ENCODE measurements at places on chromosomes 2 and 18. TPM values are rescaled to one million over a fixed set of nuclear protein-coding genes. Genes with fewer than 3 reads are reported as not detected.

DNA sequence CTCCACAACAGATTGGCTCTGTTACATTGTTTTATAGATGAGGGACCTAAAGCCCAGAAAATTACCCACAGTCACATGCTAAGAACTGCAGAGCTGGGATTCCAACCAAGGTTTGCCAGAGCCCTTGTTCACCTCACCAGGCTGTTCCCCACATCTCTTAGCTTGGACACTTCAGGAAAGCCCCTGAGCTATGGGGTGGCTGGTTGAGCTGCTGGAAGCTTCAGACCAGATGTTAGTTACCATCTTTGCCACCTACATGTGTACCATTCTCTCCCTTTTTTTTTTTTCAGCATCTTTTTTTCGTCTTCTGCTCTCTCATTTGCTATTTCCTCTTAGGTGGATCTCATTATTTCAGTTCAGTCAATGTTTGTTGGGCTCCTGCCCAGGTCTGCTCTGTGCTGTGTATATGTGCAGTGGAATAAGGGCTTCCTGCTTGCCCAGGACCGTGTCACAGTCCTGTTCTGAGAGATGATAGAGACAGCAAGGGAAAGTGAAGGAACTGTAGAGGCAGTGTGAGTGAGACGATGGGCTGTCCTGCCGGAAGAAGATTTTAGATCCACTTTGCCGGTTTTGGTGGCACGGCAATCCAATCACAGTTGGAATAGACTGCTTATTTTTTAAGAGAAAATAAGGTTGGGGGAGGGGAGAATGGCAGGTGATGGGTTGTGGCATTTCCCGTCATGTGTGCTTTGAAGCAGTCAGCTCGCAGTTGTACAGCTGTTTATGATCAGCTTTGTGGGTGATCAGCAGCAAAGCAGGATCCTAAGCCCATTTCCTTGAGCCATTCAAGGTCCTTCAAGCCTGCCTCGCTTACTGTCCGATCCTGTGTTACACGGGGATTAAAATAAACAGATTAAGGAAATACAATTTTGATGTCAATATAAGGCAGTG, 152.6 kb downstream of the RTN4 start:
- no peak for DNase-seq

- DNase-seq: no peak
Measured at GRCh38 chr2:239475161-239476028, 74.6 kb upstream of the HDAC4 start.

GRCh38 chr18:55886886-55887285, 298.9 kb upstream of the TCF4 start:
- no peak for DNase-seq

DNA sequence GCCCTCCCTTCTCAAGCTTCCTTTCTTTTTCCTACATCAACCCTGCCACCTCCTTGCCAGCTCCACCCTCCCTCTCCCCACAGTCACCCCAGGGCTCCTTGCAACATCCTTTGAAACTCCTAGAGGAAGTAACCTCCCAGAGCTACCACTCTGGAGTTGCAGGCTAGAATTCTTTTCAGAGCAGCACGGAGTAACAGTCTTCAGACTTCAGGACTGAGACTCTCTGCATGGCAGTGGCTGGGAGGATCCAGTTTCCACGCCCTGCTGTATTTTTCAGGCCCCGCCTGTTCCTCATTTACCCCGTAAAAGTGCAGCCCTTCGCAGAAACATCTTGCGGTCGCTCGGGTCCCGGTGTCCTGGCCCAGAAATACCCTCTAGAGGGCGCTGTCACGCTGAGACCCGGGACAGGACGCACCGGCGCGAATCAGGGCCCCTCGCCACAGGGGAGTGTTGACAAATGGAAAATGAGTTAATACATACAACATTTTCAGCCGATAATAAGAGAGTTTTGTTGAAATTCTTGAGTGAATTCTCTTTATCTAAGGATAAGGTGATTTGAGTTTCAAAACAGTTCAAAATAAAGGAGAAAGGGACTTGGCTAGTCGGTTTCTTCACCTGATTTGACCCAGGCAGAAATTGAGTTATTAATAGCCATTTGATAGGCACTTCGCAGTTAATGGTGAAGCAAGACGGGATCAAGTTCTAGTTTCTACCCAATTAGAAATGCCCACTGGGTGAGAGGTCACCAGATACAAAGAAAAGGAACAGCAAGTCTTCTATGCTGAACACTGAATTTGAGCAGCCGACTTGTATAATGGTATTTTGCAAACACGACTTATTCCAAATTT, 18.5 kb upstream of the NTSR2 start:
- peak; percentile 50 for DNase-seq

DNA sequence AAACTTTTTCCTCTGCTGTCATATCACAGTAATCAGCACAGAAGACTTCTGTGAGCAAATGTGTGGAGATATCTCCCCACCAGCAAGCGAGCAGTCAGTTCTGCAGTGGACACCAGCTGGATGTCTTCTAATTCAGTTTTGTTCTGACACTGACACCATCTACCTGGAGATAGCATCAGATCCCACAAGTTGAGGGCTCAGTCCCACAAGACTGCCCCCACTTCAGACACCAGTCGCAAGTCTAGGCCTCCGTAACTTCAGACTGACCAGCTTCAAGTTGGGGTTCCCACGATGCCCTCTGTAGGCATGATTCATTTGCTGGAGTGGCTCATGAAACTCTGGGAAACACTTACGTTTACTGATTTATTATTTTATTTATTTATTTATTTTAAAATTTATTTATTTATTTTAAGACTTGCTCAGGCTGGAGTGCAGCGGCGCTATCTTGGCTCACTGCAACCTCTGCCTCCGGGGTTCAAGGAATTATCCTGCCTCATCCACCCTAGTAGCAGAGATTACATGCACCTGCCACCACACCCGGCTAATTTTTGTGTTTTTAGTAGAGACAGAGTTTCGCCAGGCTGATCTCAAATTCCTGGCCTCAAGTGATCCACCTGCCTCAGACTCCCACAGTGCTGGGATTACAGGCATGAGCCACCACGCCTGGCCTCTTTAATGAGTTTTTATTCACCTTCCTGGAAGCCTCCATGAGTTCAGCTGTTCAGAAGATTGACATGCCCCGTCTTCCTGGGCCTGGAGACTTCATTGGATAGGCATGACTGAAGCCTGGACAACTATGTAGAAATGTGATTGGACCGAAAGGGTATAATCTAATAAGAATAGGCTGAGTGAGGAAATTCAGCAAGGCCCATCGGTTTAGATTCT, 55.7 kb downstream of the PAPOLG start:
- no peak for DNase-seq

The CNTNAP5 gene
- not detected for polyA plus RNA-seq

GRCh38 chr2:45930396-45930792, 278.9 kb downstream of the PRKCE start:
- peak; percentile 23 for DNase-seq

DNA sequence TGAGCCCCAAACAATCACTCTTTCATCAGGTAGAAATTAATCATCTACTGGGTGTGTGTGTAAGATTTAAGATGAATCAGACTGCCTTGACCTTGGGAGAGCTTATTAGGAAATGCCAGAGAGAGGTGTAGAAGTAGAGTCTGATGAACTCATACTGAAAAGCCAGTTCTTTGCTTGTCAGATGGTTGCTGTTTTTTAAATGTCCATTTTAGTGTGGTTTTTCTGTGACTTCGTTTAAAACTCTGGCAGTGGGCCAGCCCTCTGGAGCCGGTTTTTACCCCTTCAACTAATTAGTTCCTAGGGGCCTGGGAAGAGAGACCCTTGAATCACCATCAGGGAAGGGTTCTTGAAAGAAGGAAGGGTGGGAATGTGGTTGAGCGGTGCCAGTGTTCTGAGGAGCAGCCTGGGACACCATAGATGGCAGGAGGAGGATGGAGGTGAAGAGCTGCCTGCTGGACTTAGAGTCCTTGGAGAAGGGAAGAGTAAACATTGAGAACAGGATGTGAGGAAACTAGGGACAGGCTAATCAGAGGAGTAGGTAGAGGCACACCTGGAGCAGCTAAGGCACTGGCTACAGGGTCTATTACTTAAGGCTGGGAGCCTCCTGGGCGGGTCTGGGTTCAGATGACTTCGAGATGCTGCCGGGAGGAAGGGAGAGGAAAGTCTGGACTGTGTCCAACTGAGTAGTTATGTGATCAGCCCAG, 66.1 kb downstream of the LRRFIP1 start:
- no peak for DNase-seq

The SEPTIN10 gene
- 105 TPM for polyA plus RNA-seq

Measured in AG04450 (cell line).